ENCODE measurements at places on chromosomes 1 and 21.
A peak's percentile ranks its signal among the peaks of the same experiment; 100 is the strongest.

DNA sequence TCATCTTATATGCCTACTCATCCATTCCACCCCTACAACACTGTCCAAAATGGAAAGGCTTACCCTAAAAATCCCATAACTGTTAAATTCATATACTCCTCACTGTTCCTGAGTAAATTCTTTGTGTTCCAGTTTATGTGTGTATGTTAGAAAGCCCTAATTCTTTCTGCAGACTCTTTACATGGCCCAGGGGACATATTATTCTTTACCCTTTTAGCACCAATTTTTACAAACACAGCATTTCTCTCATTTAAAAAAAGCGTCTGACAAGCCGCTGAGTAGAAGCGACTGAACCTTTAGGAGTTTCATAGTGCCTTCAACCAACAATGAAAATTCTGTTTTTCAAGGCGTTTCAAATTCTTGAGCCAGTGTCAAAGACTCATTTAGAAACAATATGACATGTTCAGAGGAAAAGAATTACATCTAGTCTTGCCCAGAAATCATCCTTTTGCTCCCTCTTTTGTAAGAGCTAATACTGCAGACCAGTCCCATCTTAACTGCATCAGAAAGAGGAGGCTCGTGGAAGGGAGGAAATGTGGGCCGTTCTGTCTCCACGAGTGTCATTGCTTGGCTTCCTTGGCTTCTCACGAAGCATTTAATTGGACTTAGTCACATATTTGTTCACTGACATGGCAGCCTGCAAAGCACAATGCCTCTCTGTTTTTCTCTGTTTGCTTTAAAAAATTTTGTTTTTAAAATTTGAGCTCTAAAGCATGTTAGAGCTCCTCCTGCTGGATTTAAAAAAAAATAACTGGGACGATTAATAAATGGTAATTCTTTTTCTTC is 21.3 kb upstream of the C1orf105 start:
- peak; percentile 94 for DNase-seq

- peak; percentile 77 for DNase-seq
Measured at GRCh38 chr1:40708750-40709099, 17.2 kb downstream of the NFYC start.

- no peak for DNase-seq
Measured at GRCh38 chr1:163055531-163055930, 13.6 kb upstream of the RGS4 start.

DNA sequence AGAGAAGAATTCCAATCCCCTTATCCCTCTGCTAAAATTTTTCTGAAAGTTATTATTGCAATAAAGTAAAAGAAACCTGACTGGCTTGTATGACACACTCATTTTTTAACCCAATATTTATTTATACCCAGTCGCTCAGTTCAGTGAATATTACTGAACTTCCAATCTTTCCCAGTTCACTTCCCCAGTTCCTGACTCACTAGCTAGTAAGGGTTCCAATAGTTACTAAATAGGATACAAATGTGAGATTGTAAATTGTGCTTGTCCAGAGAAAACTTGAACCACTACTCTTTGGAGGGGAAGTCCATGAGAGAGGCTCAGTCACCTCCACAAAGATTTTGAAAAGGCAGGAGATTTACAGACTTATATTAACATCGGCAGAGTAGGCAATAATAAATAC is 31.4 kb downstream of the PRDX6 start:
- DNase-seq, result no peak

DNA sequence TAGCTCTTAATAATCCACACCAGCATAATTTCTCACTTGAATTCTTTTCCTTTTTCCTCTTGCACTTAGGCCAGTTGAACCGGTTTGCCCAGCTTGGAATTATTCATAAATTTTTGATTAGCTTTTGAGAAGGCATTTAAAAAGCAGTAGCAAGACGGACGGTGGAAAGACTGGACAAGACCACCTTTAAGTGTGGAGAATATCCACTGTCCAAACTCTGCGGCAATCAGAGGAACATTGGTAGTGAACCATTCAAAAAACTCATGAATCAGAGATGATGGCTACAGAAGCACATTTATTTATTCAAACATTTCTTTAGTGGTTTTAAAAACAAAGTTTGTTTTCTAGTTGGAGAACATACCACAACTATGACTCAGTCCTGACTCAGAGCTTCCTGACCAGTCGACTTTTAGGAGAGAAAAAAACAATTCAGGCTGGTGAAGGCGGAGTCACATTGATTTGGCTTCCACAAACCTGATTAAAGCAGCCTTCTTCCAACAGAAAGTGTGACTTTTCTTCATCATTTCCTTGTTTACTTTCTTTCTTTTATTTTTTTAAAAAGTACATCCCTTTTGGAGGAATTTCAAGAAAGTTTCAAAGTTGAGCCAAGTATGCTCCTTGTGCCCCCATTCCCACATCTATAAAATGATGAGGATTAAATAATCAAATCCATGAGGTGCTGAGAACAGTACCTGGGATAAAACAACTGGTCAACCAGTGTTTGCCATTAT is 128.8 kb downstream of the ADSS2 start:
- peak; percentile 96 for DNase-seq
